ENCODE measurements at places on chromosomes 1 and 21.

GRCh38 chr1:45585110-45585426 is 1.2 kb downstream of the NASP start:
- no peak for DNase-seq

GRCh38 chr1:42952303-42953001 is 6.2 kb downstream of the SLC2A1 start:
- DNase-seq: no peak

DNA sequence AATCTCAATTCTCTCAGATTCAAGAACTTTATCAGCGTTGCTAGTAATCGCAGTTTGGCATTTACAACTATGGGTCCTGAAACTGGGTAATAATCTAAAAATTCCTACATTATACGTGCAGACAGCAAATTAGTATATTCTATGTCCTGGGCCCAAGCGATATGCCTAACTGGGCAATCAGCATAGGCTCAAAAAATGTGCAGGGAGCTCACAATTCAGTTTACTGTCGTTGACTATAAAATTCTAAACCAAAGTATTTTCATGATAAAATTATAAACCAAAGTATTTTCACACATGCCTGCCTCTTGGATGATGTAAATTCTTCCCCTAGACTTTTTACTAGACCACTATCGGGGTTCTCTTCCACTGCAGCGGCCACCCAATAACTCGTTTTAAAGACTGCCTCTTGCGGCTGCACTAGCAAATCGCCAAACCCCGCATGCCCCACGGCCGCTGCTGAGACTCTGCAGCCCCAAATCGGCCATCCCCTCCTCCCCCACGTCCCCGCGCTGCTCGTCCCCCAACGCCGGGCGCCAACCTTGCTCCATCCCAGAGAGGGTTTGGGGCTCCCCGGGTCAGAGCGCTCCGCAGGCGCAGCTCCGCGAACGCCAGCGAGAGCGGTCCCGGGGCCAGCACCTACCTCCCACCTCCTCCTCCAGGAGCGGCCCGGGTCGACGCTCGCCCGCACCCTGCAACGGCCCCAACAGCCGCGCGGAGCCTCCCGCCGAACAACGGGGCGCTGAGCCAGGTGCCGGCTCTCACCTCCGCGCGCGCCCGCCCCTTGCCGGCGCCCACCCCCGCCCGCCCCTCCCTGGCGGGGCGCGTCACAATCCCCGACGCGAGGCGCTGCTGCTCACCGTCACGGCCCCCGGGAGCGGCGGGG is 506 bp downstream of the SSX2IP start:
- DNase-seq: peak; percentile 50

GRCh38 chr1:17061486-17061885 is 7.7 kb upstream of the SDHB start:
- DNase-seq: no peak

GRCh38 chr1:155996166-155996565 is 17.8 kb upstream of the ARHGEF2 start:
- no peak for DNase-seq

GRCh38 chr1:234659538-234659937 is 49.6 kb upstream of the IRF2BP2 start:
- DNase-seq: peak; percentile 55

- no peak for DNase-seq
Measured at GRCh38 chr1:32771561-32772280, 45.4 kb downstream of the YARS1 start.

DNA sequence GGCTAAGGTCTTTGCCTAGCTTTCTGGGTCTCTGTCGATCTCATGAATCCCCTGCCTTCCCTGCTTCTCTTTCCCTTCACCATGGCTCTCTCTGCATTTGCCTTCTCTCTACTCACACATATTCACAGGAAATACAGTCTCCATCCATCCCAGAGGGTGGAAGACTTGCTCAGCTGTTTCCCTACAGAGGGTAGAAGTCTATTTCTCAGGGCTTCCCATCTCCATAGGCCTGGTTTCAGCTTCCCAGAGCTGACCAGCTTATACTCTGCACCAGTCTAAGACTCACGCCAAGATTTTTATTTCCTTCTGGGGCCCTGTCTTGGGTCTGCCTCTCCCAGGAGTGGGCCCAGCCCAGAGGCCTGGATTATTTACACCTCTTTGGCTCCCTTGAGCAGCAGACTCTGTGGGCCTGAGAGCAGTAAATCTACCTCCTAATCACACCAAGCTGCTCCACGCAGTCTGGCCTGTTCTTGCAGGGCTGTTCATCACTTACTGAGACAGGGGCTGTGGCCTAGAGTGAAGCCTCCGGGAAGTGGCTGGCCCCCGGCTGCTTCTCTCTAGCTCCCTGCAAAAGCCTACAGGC is 102.5 kb downstream of the PLXNA2 start:
- DNase-seq: no peak

- no peak for DNase-seq
Measured at GRCh38 chr1:218633238-218633988, 288.3 kb downstream of the TGFB2 start.

DNA sequence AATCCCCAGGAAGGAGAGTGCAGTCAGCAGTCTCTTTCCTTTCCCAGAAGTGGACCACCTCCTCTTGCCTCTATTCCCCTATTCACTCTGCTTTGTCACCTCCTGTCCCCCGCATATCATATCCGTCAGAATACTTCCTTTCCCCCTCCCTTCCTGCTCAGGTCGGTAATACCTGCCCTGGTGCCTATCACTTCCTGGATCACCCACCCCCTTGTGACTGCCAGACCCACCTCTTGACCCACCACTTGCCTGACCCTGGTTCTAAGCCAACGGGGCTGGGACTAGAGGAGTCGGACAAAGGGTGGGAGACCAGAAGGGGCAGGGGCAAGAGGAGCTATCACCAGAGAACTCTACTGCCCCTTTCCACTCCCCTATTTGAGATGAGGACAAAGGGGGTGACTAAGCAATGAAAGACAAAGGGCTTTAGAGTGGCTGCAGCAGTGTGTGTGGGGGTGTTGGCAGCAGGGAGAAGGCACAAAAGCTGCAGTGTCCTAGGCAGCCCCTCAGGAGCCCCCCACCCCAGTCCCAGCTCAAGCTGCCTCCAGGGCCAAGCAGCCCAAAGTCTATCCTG is 1.7 kb upstream of the ADAMTS4 start:
- peak; percentile 59 for DNase-seq

- no peak for DNase-seq
Measured at GRCh38 chr1:175810305-175810704, 66.9 kb upstream of the TNR start.

DNA sequence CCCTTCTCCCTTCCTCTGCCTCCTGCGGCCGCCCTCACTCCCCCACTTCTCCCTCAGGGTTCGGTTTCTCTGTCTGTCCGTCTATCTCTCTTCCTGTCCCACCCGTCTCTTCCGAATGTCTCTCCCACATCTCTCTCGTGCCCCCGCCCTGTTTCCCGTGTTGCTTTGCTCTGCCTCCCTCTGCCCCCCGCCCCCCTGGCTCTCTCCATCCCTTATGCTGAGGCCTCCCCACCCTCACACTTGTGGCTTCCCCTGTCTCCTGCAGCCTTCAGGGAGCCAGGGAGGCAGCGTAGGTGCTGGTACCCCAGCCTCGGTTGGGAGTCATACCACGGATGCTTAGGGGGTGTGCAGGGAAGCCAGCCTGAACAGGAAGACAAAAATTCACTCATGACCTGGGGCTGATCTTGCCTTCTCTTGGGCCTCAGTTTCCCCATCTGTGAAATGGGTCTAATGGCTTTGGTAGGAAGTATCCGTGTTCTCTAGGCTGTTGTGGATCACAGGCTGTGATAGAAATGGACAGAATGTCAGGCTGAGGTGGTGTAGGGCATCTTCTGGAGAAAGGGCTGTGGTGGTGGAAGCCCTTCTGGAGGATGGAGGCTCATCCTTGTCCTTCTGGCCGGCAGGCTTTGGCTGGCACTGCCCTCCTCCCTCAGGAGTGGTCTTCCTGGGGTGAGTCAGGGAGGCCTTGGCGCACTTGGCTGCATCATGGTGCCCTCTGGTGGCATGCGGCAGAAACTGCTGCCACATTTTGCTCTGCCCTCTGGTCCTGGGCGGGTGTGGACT is 55.5 kb downstream of the FOXO6 start:
- DNase-seq: peak; percentile 71

DNA sequence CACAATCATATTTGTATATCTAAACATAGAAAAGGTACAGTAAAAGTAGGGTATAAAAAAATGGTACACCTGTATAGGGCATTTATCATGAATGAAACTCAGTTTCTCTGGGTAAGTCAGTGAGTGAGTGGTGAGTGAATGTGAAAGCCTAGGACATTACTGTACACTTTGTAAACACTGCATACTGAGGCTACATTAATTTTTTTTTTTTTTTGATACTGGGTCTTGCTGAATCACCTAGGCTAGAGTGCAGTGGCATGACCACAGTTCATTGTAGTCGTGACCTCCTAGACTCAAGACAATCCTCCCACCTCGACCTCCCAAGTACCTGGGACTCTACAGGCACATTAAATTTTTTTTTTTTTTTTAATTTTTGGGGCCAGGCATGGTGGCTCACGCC is 27.8 kb downstream of the FBXO28 start:
- DNase-seq: no peak

DNA sequence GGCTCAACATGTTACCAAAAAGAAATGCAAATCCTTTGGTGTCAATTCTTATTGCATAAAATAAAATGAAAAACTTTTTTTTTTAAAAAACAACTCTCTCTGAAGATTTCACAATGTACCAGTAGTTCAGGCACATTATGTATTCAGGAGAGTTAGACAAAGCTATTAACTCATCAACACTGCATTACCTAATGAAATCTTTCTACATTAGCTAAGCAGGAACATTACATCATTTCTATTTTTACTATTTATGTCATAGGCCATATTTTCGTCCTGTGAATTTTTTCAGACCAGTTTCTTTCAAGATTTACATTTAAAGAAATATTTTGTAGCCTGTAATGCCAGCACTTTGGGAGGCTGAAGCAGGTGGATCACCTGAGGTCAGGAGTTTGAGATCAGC is 366.2 kb downstream of the USH2A start:
- DNase-seq: no peak

DNA sequence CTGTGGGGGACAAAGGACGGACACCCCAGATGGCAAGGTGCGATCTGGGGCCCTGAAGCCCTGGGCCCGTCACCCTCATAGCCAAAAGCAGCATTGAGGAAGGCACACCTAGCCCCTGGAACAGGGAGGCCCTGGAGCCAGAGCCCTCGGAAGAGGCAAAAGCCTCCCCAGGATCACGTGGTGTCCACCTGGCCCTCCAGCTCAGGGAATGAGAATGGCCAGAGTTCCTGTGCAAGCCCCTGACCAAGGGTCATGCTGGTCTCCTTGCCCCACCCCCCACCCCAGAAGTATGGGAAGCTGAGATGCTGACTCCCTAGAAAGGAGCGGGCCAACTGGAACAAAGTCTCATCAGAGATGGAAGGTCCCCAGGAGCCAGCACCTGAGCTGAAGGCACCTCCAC is 1.0 kb upstream of the PDZK1IP1 start:
- no peak for DNase-seq

DNA sequence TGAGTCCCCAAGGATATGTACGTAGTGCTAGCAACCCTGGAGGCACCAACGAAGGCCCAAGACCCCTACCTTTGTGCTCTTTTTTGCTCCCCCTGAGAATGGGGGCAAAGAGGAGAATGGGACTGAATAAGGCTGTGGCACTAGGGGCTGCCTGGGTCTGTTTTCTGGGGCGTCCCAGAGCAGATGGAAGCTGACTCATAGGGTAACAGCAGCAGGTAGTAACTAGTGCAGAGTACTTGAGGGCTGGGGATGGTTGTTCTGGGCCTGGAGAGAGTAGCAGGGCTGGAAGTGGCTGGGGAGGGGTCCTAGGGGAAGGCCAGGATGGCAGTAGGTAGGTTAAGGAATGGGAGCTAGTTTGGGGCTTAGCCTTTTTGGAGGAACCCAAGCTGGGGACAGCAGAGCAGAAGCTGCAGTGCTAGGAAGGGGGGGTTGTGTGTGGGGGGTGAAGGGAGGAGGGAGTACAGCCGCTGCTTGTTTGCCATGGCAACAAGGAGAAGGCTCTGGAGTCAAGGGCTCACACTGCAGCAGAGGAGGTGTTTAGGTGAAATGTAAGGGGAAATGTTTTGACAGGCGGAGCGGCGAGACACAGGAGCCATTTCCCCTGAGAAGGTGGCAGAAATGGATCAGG is 1.8 kb downstream of the NCDN start:
- DNase-seq: no peak

DNA sequence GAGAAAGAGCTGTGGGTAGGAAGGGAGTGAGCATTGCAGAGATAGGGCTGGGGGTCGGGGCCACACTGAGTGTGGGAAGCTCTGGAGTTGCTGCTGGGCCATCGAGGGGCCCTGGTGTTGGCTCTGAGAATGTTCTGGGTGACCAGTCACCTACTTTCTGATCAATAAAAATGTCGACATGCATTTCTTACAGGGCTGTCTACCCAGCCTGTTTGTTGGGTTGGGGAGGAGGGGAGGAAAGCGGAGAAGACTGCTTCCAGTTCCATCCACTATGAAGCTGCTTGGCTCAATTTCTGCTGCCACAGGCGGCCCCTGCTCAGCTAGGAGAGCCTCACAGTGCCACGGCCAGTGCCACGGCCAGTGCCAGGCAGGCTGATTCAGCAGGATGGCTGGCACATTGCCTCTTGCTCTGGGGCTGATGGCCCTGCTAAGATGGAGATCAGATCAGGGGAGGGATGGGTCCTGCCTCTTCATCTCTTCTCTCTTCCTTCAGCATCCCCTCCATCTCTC is 3.0 kb upstream of the PADI3 start:
- no peak for DNase-seq

GRCh38 chr1:29460694-29461093 is 224.4 kb downstream of the PTPRU start:
- DNase-seq: no peak

- no peak for DNase-seq
Measured at GRCh38 chr1:94271373-94271772, 34.0 kb upstream of the ARHGAP29 start.

DNA sequence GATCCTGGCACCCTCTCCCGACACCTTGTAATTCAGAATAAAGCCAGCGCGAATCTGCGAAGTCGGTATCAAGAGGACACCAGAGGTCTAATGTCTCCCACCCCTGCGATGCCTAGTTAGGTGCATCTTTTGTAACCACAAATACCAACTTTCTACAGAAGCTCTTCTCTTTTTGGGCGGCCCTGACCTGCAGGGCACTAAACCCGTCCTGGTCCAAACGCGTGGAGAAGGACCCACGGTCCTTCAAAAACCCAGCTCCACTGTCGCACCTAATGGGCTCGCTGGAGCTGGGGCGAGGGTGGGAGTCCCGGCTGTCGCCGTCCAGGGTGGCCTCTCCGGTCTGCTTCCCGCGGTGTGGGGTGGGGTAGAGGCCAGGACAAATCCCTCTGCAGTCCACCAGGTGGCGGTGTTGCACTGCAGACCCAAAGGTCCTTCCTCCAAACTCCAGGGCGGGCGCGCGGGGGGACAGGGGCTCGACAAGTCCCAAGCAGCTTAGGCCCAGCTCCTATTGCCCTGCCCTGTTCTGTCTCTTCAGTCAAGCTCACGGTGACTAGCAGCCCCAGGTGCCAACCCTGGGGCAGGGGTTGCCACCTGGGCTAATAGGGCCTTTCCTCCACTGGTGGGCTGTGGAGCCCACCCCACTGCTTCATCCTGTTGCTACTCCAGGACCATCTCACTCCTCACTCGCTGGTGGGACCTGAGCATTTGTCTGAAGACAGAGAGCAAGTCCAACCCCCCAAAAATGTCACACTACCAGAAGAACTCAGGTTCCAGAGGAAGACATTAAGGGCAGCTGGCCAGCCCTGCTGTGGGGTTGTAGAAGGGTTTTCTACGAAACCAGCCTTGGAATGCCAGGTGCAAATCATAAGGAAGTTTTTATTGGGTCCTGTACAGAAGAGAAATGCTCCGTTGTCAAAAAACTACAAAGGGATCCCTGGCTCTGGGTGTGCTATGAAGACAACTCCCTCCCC is 2.8 kb downstream of the HES3 start:
- DNase-seq: peak; percentile 58
